ENCODE measurements at places on chromosomes 3 and 15. TPM values are rescaled to one million over a fixed set of nuclear protein-coding genes. Genes with fewer than 3 reads are reported as not detected.

SCN11A gene
- 0.24 TPM for total RNA-seq

DAZL gene
- not detected for total RNA-seq

CDHR4 gene
- total RNA-seq = 0.32 TPM

TIGIT gene
- 4.6 TPM for total RNA-seq

All from B cell (primary cell).